ENCODE measurements at places on chromosomes 6 and 20.
A peak's percentile ranks its signal among the peaks of the same experiment; 100 is the strongest.

DNA sequence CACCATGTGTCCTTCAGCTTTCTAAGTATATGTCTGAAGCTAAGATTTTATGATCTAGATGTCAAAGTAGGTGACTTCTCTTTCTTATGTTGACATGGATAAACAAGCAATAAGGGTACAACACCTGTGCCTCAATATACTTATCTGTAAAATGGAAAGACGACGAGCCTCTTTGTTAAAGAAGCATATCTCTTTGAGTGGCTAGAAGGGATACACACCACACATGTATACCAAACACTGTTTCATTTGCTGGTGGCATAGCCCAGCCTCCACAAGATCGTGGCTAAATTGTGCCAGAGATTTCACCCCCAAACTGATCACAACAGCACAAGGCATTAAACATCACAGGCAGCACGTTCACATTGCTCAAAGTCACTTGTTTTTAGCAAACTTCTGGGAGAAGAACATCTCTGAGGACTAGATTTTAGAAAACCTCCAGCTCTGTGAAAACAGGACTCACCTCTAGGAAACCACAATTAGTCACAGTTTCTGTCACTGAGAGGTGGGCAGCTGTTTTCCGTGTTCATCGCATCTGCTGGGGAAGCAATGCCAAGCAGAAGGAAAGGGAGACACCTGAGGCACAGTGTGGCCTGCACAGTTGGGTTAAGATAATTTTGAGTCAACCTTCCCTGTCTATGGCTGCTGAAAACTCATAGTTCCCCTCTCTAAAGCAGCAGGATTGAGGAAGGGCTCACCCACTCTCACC lies 263.0 kb upstream of the PLCB4 start:
- DNase-seq, result no peak

DNA sequence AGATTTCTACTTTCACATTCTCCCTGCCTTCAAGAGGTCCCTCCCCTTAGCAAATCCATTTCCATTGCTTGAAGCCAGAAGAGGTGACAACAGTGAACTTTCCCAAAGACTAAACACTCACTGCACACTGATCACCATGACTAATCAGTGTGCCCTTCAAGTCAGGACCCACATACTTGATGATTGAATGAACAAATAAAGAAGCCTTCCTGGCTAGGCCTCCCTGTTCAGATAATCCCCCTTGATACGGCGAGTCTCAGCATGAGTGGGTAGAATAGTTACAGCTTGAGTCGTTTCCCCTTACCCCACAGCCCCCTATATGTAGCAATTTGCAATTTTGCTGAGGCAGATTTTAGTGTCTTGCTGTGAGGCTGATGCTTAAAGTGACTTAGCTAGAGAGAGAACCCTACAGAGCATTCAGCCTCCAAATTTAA lies 102.2 kb downstream of the UNC5CL start:
- peak; percentile 60 for DNase-seq

GRCh38 chr6:33453393-33454008 lies 875 bp upstream of the ZBTB9 start:
- DNase-seq, result no peak

GRCh38 chr6:101454106-101454676 lies 60.7 kb downstream of the GRIK2 start:
- DNase-seq, result no peak

GRCh38 chr6:43738267-43738676 lies 31.7 kb upstream of the VEGFA start:
- DNase-seq, result no peak

DNA sequence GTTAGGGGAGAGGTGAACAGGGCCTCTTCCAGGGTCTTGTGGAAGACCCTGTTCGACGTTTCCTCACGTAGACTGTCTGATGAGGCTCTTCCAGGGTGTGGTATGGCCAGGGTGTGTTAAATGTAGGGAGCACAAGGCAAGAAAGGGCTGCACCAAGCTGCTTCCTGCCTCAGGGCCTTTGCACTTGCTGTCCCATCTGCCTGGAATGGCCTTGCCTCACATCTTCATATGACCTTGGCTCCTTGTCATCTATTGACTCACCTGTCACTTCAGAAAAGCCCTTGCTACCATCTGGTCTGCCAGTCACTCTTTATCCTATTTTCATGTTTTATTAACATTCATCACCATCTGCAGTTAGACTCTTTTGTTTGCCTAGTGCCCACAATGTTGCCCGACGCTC lies 31.0 kb downstream of the E2F3 start:
- no peak for DNase-seq

GRCh38 chr6:10419749-10420545 lies 5.1 kb upstream of the TFAP2A start:
- DNase-seq, result no peak
